Hematopoietic multipotent progenitor cell (in vitro differentiated cells): ENCODE measurements at places on chromosomes 6 and 20.

- DNase-seq = no peak
These were observed 28.6 kb upstream of the EZR start for GRCh38 chr6:158847786-158848185.

DNA sequence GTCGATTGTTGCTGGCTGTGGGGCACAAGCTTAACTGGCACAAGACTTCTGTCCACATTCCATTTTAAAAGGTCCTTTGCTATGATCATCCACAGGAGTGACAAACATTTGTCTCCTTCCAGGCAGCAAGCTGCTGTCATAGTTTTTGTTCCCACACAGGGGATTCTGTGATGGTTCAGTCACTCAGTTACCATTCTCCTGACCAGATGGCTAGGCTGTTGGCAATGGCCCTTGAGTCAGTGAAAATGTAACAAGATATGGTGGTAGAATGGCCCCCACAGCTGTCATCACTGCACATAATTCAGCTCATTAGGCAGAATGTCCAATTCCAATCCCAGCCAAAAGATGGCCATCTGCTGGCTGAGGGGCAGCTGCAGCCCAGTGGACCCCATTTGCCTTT is 13.7 kb downstream of the BPIFA1 start:
- no peak for DNase-seq

GRCh38 chr20:45592574-45593189 is 13.6 kb upstream of the WFDC8 start:
- DNase-seq = peak; percentile 60

GRCh38 chr6:36962874-36963273 is 8.3 kb downstream of the PI16 start:
- DNase-seq = peak; percentile 54

- DNase-seq = no peak
These were observed 6.9 kb upstream of the SYNDIG1 start for GRCh38 chr20:24462460-24463010.

GRCh38 chr6:134457941-134458340 is 140.0 kb upstream of the SGK1 start:
- no peak for DNase-seq

DNA sequence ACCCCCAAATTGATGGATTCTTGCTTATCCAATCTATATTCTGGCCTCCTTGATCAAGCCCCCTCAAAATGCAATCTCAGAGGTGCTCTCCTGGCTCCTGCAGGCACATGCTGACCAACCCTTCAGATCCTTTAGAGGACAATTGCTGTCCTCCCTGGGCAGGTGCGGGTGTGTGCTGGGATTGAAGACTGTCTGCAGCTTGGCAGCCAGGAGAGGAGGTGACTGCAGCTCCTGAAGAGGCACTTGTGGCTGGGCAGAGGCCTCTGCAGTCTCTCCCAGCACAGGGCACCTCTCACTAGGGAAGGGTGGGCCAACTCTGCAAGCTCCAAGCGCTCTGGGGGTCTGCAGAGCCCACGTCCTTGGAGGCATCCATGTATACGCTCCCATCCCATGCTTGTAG is 28.5 kb downstream of the SUMO4 start:
- no peak for DNase-seq

GRCh38 chr6:159444056-159444760 is 248.8 kb downstream of the SOD2 start:
- DNase-seq = no peak

DNA sequence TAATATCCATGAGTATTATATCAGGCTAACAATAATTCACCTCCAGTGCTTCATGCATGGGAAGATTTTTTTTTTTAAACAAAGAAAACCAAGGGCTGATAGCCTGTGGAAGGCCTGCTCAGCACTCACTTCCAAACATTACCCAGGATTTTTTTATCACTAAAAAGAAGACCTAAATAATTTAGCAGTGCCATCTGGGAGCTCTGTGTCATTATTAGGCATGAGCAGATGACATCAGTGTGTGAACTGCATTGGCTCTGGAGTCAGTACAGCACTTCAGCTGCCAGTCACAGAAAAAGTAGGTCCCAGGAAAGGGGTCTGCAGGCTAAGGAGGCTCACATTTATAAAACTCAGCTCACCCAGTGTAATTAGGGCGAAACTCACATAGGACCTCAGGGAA is 94.8 kb downstream of the COL21A1 start:
- no peak for DNase-seq

- no peak for DNase-seq
These were observed 199.3 kb downstream of the OTOR start for GRCh38 chr20:16947479-16947878.
